ENCODE measurements at places on chromosomes 6 and 20.

- DNase-seq = no peak
Measured at GRCh38 chr6:29200767-29201662, 30.3 kb downstream of the OR2J2 start.

DNA sequence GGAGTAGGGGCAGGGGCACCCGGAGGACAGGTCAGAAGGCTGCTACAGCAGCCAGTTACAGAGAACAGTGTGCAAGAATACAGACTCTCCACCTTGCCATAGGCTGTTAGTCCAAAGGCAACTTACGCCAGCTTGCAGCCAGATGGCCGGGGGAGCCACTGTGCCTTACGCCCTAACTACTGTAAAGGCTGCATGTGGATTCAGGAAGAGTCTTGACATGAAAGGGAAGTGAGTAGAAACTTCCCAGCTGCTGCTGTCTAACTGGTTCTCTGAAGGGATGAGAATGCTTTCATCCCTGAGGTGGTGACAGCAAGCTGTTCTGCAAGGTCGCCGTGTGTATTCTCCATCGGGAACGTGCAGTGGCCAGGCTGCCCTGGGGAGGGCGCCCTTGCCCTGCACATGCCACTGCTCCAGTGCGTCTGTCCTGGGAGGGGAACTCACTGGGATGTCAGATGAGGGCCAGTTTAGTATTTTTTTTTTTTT lies 46.1 kb downstream of the LYRM4 start:
- DNase-seq = no peak

- no peak for DNase-seq
Measured at GRCh38 chr6:18121580-18122127, 823 bp downstream of the NHLRC1 start.

DNA sequence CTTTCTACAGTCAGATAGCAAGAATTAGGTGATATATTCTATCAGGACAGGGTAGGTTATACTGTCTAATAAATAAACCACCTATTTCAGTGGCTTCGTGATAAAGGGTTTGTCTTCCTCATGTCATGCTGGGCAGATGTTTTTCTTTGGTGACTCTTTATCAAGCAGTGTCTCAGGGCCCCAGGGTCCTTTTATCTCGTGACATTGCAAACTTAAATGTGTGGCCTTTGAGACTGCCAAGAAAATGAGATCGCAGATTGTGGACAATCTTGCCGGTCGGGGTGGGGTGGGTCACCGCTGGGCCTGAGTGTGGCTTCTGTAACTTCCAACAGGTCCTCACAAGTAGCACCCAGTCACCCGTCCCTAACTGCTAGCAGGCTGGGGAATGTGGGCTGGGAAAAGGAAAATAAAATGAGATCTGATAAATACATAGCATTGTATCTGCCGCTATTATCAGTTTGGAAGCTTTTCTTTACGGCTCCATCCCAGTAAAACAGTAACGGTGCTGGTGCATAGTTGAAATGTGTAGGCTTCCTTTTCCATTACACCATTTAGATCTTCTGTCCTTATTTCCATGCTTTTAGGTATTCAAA lies 50.5 kb upstream of the BMP6 start:
- DNase-seq = no peak

DNA sequence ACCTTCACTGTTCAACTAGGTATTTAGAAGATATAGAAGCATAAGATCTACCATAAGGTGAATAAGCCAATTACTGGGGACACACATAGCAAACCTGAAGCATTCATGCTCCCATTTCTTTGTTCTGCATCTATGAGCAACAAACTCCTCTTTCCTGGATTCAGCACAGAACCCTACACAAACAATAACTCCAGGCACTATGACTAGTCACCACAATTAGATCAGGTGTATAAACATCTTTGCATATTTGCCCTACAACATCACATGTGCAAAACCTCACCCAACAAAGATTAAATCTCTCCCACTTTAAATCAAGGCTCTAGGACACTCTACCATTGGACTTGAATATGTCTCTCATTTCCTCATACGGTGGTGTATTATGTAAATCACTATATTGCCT lies 652.3 kb downstream of the EPHA7 start:
- no peak for DNase-seq

DNA sequence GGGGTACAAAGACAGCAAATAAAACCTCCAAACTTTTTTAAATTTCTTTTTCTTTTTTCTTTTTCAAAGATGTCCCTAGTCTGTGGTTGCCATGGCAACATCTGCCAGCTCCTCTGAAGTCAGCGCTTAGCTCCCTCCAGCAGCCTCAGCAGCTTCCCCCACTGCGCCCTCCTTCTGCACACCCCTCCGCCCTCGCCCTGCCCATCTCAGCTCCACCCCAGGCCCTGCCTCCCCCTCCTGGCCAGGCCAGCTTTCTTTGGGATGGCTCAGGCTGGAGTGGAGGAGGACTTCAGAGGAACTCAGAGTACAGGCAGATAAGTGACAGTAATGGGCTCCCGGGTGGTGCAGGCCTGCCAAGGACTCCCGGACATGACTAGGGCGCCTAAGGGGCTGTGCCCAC lies 104.6 kb downstream of the LRFN2 start:
- no peak for DNase-seq

- no peak for DNase-seq
Measured at GRCh38 chr6:119385994-119386393, 36.4 kb upstream of the MAN1A1 start.
